ENCODE measurements at places on chromosomes 6 and 20.

DNA sequence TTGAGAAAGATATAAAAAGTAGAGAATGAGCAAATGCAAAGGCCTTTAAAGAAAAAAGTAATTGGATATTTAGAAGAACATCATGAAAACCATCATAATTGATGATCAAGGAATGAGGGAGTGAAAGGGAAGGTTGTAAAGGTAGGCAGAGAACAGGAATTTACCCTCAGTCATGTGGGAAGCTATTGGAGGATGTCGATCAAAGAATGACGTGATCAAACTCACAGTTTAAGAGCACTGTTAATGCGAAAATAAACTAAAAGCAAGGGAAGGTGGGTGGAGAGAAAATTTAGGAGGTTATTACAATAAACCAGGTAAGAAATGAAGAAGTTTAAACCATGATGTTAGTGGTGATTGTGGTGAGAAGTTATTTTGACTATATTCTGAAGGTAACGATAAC lies 982.6 kb upstream of the EYS start:
- no peak for DNase-seq

- DNase-seq: no peak
Measured at GRCh38 chr20:53914091-53914780, 156.2 kb downstream of the BCAS1 start.

- peak; percentile 37 for DNase-seq
Measured at GRCh38 chr6:6711832-6712448, 123.4 kb downstream of the LY86 start.

DNA sequence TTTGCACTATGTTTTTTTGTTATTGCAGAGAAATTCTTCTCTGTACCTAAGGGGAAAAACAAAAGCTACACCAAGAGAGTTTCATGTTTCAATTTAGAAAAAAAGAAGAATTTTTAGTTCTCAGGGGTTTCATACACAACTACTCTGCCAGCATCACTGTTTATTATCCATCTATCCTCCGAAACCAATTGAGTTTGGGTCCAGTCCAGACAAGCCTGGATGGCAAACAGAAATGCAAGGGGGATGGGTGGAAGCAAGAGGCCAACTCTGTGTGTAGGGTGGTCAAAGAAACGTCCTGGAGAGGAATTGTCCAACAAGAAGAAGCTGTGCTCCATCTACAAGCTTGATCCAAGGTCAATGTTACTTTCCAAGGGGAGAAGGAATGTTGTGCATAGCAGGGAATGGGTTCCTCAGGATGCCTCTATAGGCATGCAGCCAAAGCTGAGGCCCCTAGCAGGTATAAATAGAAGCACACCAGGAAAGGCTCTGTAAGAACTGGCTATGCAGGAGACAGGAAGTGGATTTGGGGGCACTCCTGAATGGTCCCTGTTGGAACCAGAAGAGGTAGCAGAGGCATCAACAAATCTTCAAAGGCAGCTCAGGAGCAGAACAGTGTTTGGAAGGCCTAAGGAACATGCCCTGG lies 64.4 kb downstream of the FILIP1 start:
- DNase-seq: no peak

- DNase-seq: no peak
Measured at GRCh38 chr6:105274678-105275077, 94.9 kb upstream of the POPDC3 start.

- DNase-seq: no peak
Measured at GRCh38 chr6:11639376-11640235, 102.1 kb downstream of the TMEM170B start.

- no peak for DNase-seq
Measured at GRCh38 chr20:61297986-61298385, 45.9 kb downstream of the CDH4 start.

DNA sequence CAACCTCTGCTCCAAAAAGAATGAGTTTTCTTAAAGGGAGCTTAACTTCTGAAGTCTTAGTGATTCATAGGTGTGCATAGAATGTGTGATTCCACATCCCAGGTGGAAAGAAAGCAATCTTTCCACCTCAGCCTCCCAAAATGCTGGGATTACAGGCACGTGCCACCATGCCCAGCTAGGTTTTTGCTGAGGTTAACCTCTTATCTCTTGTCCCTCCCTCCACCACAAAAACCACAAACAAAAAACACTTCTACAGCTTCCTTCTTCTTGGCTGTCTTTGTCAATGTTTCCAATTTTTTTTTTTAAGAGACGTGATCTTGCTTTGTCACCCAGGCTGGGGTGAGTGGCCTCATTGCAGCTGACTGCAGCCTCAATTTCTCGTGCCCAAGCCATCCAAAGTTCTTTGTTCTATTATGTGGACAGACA lies 8.1 kb upstream of the CSE1L start:
- DNase-seq: no peak

DNA sequence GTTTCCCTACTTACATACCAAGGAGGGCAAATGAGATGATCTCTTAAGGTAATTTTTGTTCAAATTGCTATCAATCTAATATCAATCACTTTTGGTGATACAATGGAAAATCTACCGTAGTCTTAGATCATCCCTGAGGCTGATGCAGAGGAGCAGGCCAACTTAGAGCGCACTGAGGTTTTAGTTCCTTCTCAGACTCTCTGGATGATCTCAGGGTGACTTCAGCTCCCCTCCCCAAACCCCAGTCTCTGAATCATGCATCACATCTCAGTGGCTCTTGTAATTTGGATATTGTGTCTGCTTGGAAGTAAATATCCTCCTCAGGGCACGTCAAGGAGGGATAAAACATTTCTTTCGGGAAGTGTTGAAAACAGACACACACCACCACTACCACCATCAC lies 5.9 kb downstream of the TUBB2B start:
- DNase-seq: no peak

- DNase-seq: no peak
Measured at GRCh38 chr6:743320-744096, 50.6 kb upstream of the EXOC2 start.

GRCh38 chr6:41271901-41272395 lies 14.5 kb downstream of the TREM1 start:
- no peak for DNase-seq
